ENCODE measurements at places on chromosomes 4 and X.

GRCh38 chr4:52675111-52675510, 16.0 kb upstream of the USP46 start:
- no peak for DNase-seq

DNA sequence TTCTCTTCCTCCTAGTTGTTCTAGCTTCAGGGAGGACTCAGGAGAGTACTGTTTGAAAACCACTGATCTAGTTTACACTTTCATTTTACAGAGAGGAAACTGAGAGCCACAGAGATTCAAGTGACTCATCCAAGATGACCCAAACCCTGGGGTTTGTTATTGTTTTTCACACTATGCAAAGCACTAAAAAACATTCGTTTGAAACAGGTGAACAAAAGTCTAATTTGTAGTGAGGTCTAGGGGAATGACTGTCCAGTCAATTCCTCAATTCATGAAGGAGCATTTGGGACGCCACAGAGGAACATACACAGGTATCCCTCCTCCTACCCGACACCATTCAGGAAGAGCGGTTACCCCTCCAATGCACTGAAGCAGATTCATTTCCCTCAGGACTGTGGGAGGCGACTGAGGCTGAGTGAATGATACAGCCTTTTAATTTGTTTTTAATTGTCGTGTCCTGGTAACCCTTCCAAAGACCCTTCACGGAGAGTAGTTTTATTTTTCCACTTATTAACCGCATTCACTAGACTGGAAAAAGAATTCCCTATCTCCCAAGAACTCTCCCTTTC, 30.3 kb downstream of the TLR10 start:
- no peak for DNase-seq

- DNase-seq: no peak
Measured at GRCh38 chr4:100189820-100190642, at the start of gene DDIT4L. TSS of gene DDIT4L (minus strand) at chr4:100190468. CDS start at chr4:100189983, 485 bp downstream.

GRCh38 chr4:1601533-1601835, 82.6 kb downstream of the FAM53A start:
- no peak for DNase-seq

DNA sequence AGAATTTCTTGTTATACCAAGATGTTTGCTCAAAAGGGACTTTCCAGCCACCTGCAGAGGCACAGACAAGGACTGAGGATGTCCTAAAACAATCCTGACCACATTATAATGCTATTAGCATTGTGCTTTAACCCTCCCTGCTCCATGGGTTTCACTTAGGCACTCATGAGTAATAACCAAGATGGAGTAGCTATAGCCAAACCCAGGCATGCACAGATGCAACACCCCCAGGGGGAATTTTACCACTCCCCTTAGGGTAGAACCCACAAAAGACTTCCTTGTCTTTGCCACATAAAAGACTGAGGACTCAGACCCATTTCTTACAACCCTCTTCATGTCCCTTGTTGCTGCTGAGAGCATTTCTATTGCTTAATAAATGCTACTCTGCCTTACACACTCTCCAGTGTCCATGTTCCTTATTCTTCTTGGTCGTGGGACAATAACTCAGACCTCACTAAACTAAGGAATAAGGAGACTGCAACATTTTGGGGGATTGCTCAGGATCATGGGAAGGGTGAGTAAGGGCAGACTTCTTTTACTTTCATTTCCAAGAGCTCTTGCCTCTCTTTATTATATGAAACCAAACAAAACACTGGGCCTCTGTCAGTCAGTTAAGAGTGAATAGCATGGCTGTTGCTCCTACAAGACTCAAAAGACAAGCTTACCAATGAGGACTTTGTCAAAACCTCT, 103.5 kb downstream of the TECRL start:
- DNase-seq: no peak

GRCh38 chr4:111066887-111067286, 444.0 kb upstream of the PITX2 start:
- DNase-seq: no peak

GRCh38 chr4:121107507-121107906, 35.2 kb upstream of the NDNF start:
- DNase-seq: no peak

- no peak for DNase-seq
Measured at GRCh38 chrX:74090049-74090448, 213.9 kb upstream of the ZCCHC13 start.

DNA sequence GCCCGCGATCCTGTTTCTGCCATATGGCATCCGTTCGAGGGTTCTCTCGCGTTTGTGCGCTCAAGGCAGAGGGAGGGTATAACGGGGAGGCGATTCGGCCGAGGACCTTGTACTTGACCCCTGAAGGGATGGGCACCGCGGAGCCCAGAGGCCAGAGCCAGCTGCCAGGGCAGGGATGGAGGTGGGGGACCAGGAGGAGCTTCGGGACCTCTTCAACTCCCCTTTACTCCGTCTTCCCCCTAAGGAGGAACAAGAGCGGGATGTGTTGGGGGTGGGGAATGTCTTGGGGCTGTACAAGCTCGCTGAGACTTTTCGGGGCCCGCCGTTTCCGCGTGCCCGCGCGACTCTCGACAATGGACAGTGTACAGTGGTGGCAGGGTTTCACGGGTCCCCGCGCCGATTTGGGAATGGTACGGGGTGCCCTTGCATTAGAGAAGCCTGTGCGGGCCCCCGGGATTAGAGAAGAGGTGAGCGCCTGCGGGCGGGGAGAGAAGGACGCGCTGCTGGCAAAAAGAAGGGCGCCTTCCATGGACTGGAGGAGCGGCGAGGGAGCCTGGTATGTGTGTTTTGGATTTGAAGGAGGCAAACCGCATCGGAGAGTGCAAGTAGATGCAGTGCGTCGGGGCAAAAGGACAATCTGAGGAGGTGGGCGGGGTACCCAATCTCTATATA, 760 bp downstream of the UGT8 start:
- peak; percentile 65 for DNase-seq

DNA sequence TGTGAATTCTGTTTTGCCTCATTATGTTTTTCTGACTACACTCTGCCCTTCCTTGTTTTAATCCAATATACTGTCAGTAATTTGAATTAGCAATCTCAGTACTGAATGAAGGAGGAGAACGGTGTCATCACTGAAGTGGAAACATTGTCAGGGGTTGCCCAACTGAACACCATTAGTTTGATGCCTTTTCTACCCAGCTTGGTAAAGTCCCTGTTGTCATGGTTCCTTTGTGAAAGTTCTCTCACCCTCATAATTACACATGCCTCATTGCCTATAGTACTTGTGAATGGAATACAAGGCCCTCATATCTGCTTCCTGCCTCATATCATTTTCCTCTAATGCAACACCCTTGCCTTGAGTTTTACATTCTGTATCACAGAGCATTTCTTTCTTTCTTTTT, 76.9 kb downstream of the RRAGB start:
- DNase-seq: no peak

DNA sequence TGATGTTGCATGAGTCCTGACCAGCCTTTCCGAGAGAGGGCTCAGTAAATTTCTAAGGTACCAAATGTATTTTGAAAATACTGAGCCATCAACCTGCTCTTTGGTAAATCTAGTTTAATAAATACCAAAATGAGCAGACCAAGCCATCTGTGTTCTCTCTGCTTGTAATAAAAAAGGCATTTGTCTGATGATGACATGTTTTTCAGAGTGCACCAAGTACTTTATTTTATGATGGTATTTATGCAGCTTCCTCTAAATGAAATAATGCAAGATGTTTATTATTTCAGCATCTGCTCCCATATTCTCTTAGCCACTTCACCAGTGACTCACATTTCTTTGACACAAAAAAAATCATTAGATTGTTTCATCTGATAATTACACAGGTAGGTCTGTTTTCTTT, 700.5 kb downstream of the TRIML1 start:
- DNase-seq: no peak

- DNase-seq: no peak
Measured at GRCh38 chr4:27779827-27780226, 919.2 kb downstream of the STIM2 start.

DNA sequence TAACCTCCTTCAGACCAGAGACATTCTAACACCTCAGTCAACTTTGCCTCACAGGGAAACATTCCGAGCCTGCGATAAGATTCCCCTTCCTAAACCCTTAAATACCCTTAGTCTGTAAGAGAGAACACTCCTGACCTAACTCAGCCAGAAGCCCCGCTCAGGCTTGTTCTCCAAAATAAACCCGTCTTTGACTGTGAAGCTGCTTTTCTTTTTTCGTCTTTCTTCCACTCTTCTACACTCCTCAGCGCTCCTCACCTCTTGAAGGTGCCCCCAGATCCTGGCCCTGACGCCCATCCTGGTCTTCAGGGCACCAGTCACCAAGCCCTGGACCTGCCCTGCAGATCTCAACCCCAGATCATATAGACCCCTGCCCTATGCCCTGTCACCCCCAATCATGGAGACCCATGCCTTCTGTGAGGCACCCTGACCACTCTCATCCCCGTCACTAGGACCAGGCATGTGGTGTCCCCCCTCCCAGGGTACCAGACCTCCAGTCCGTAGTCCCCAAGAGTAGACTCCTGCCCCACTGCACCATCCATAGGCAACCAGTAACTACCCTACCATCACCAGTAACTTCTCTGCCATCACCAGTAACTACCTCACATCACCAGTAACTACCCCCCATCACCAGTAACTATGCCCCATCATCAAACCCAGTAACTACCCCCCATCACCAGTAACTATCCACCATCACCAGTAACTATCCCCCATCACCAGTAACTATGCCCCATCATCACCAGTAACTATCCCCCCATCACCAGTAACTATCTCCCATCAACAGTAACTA, 3.5 kb downstream of the ASMTL start:
- no peak for DNase-seq

GRCh38 chr4:142955501-142955900, 109.4 kb upstream of the INPP4B start:
- DNase-seq: no peak

DNA sequence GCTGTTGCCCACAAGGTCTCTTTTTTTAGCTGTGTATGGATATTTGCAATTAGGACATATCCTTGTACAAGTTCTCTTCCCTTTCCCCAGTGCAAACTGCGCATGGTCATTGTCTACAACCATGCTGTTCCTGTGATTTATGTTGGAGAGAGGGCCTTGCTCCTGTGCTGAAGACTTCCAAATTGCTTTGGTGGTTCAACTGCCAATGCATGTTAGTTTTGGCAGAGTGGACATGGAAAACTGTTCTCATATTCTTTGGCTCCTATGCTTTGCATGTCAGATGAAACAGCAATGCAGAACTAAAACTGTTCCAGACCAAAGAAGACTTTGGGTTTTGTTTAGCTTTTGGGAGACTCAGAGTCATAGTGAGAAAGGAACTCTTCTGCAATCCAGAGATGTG, 148.8 kb upstream of the EDNRA start:
- DNase-seq: no peak

- no peak for DNase-seq
Measured at GRCh38 chr4:182642831-182643230, 274.4 kb downstream of the DCTD start.

- DNase-seq: no peak
Measured at GRCh38 chr4:8524595-8525382, 55.4 kb upstream of the GPR78 start.

GRCh38 chr4:17189401-17189720, 290.9 kb upstream of the LDB2 start:
- DNase-seq: no peak

DNA sequence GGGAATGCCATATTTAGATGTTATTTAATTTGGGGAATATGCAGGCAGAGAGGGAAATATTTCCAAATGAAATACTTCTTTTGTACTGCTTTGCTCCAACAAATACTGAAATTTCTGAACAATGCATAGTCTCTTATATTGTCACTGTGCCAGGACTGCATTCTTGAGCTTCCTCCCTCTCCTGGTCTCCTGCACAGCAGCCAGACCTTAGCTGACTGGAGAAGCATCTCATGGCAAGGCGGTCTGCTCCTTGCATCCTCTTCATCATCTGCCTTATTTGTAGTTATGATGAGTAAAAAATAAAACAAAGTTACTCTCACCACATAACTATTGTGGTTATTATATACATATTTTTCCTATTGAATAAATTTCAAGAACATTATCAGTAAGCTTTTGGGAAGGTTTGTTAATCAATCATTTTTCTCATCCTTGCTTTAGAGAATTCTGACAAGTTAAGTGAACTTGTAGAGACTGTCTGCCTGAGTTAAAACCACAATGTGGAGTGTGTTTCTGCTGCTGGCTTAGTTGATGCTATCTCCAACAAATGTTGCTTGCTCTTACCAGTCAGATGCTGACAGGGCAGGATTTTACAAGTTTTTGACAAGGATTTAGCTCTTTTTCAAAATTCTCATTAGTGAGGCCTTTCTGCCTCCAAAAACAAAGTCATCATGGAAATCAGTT, 153.6 kb downstream of the SOWAHB start:
- no peak for DNase-seq

GRCh38 chr4:87239821-87240220, 19.4 kb upstream of the KLHL8 start:
- DNase-seq: no peak

DNA sequence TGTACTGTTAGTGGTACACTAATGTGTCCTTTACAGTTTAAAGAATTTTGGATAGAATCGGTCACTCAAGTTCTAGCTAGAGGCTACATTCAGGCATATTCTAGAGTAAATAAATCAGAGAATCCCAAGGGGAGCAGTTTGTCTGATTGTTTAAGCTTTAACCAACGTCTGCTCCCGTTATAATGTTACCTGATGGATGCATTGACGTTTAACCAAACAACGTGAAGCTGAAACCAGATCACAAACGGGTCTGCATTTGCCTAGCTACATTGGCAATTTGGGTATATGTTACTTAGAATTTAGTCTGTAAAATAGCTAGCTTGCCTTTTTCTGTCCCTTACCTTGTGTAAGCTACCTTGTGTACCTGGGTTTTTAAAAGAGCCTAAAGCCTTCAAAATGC, 1.6 kb downstream of the PI4K2B start:
- DNase-seq: peak; percentile 28

DNA sequence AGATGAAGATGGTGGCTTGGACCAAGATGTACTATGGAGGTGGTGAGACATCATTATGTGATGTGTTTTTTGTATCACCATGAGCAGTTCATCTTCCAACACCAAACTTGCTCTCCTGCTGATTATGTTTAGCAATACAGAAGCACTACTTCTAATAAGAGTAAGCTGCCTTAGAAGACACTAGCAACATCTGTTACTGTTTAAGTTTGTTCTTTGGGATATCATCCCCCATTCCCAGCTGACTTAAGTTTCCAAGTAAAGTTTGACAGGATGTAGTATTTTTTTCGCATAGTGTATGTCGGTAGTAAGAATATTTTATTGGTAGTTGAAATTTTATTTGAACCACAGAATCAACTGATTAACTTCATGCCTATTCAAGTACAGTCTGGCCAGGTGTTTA, 123.5 kb upstream of the BMPR1B start:
- DNase-seq: no peak

GRCh38 chrX:40736170-40736505, 796 bp upstream of the MED14 start:
- DNase-seq: no peak

DNA sequence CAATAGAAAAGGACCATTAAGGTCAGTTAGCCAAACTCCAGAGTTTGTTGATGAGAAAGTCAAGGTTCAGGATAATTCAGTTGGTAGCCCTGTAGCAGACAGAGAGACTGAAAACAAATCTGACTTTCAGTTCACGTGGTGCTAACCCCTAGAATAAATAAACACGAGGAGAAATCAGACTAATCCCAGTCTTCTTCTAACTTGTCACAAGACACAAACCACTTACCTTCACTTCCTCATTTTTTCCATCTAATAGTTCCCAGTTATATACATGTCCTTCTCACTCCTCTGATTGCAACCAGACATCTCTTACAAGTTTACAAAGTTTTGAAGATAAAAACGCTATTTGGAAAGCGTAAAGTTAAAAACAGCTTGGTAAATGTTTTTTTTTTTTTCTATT, 7.7 kb downstream of the TLR7 start:
- no peak for DNase-seq
